Right renal pelvis (tissue), 4 donors: ENCODE measurements at places on chromosomes 4 and X. TPM values are rescaled to one million over a fixed set of nuclear protein-coding genes. Genes with fewer than 3 reads are reported as not detected.

The PROM1 gene
- 42.0 TPM for polyA plus RNA-seq

GRCh38 chr4:41461780-41462307, 76.1 kb upstream of the LIMCH1 start:
- no peak for DNase-seq

DNA sequence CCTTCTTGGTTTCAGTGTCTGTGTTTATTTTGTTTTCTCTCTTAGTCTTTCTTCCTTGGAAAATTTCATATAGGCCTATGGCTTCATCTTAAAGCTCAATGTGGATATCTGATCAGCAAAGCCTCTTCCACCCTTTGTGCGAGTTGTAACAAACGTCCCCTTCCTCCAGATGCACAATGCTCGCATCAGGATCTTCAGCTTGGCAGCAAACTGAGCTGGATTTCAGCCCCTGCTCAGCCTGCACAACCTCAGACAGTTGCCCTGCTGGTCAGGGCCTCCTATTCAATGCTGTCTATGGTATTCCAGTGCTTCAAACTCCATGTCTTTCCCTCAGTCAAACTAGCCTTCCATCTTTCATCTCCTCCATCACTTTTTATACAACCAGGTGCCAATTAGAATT, 309.4 kb downstream of the ARHGAP24 start:
- DNase-seq: no peak

DNA sequence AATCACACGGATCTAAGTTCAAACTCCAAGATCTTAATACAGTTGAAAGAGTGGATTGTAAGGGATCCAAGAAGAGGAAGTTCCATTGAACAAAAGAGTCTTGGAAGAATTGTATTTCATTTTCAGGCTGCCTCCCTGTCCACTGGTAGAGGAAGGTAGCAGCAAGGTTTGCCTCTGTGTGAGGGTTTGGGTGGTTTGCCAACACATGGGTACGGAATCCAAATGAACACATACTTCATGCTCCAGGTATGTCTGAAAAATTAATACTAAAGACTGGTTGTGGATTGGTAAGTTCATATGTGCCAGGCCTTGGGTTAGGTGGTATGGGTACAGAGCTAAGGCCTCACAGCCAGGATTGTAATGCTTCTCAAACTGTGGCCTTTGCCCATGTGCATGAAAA, 523.6 kb upstream of the BOD1L1 start:
- DNase-seq: no peak

- DNase-seq: no peak
These were observed 44.3 kb downstream of the CD40LG start for GRCh38 chrX:136692271-136692670.

- no peak for DNase-seq
These were observed 22.4 kb upstream of the MGST2 start for GRCh38 chr4:139643042-139643895.

The GAGE12F gene
- polyA plus RNA-seq: not detected

The SOWAHB gene
- 5.5 TPM for polyA plus RNA-seq

GRCh38 chr4:52750819-52751486, at the start of gene ERVMER34-1:
Gene ERVMER34-1, minus strand, starts transcription at chr4:52751425. Its CDS starts 5,905 bp downstream, at chr4:52745520.
- DNase-seq: peak; percentile 9

DNA sequence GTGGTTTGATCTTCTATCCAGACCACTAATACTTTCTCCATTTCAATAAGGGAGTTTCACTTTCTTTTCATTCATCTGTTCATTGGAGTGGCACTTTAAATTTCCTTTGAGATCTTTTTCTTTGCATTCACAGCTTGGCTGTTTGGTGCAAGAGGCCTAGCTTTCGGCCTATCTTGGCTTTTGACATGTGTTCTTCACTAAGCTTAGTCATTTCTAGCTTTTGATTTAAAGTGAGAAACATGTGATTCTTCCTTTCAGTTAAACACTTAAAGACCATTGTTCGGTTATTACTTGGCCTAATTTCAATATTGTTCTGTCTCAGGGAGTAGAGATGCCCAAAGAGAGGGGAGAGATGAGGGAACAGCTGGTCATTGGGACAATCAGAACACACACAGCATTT, 24.3 kb downstream of the CXCL13 start:
- DNase-seq: no peak

DNA sequence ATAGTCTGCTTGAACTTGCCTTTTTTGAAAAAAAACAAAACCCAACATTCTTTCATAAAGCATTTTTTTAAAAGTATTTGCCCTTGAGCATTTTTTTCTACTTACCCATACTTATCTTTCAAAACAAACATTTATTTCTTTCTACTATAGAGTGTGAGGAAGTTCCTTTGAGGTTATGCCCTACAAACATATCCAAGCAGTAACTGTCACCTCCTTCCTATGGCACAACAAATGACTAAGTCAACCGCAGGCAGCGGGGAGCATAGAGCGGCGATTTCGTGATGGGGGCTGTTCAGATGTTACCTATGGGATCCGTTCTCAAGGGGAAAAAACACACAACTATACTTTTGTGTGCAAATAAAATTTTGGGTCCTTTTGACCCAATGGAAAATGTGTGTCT, 19.4 kb downstream of the SPRY1 start:
- DNase-seq: no peak

DNA sequence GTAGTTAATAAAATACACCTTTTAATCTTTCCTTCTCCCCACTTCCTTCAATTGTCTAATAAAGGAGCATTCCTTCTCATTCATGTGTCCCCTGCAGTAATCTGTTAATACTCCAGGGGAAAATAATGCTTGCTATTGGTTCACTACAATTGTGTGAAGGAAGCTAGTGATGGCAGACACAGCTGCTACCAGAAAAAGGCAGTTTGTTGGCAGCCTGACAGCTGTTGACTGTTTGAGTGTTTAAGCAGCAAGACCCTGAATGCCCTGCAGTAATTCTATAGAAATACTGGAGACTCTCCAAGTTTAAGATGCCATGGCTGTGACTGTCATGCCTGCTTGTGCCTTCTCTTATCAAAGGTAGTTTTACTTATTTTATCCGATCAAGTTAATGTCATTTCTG, 359.5 kb downstream of the C4orf33 start:
- DNase-seq: no peak

GRCh38 chrX:54182194-54182863, 725 bp downstream of the FAM120C start:
- no peak for DNase-seq

DNA sequence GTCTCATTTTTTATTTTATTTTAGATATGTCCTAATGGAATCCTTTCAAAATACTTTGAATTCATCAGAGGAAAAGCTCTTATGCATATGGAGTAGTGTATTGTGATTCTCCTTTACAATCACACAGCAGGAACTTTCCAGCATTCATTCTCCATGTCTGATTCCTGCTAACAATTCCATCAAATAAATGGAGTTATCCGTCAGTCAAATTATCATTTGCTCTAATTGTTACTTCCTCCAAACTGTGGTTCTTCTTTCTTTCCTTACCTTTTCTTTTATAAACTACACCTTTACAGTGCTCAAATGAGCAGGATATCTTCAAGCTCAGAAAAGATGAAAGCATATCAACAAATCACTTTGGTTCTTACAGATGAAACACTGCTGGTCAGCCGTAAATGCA, 80.4 kb downstream of the EPHA5 start:
- no peak for DNase-seq

- DNase-seq: no peak
These were observed 247.9 kb downstream of the PPP1R2C start for GRCh38 chrX:42530027-42530426.

GRCh38 chr4:94826206-94826605, 68.5 kb downstream of the BMPR1B start:
- DNase-seq: no peak

DNA sequence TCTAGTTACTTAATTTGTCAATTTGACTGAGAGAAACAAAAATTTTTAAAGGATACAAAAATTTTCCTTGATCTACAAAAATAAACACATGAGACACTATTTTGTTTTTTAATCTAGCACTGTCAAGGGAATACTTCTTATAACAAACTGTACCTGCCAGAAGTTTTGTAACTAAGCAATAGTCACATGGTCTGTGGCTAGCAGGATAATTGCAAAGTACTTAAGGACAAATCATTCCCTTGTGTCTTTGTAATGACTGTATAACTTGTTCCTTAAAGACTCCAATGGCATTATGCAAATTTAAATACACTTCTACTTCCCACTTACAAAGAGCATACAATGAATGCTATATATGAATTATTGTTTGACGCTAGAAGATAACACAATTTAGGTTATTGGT, 25.1 kb upstream of the ANK2 start:
- DNase-seq: no peak

GRCh38 chrX:83759872-83760271, 101.1 kb upstream of the CYLC1 start:
- no peak for DNase-seq

- DNase-seq: no peak
These were observed 174.2 kb upstream of the ETNPPL start for GRCh38 chr4:108937066-108937465.

The PCDH11X gene
- 0.16 TPM for polyA plus RNA-seq

GRCh38 chr4:53705151-53705764, 114.0 kb upstream of the LNX1 start:
- no peak for DNase-seq

The FHDC1 gene
- 4.9 TPM for polyA plus RNA-seq

- DNase-seq: no peak
These were observed 25.0 kb upstream of the UBA6 start for GRCh38 chr4:67725981-67726380.

DNA sequence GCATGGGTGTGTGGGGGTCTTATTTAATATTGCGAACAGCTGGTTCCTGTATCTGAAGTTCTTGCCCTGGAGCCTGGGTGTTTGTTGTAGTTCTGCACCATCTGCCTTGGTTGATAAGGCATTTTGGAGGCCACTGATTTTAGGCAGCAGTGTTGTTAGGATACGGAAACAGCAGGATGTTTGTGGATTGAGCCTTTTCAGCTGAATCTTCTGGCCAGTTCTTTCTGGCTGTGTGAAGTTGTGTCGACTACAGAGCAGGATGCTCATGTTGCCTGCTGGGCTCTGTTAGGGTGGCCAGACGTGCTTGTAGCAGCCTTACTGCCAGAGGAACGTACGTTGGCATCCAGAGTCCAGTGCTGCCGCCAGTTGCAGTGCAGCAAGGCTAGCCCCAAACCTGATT, 134.2 kb downstream of the PTTG2 start:
- DNase-seq: no peak

The CENPVL3 gene
- 1.7 TPM for polyA plus RNA-seq

DNA sequence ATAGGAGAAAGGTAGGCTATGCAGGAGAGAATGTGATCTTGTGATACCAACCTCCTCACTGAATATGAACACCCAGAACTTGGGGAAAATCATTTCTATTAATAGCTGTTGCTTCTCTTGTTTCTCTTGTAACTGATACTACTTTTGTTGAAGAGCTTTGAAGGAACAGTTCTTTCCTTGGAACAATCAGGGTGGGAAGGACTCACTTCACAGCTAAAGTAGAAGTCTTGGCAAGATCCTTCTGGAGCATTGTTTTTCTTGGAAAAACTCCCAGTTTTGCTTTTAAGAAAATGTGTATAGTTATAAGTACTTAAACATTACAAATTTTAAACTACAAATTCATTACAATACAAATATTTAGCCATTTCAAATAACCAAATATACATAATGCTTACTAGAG, 19.1 kb upstream of the XK start:
- DNase-seq: no peak

DNA sequence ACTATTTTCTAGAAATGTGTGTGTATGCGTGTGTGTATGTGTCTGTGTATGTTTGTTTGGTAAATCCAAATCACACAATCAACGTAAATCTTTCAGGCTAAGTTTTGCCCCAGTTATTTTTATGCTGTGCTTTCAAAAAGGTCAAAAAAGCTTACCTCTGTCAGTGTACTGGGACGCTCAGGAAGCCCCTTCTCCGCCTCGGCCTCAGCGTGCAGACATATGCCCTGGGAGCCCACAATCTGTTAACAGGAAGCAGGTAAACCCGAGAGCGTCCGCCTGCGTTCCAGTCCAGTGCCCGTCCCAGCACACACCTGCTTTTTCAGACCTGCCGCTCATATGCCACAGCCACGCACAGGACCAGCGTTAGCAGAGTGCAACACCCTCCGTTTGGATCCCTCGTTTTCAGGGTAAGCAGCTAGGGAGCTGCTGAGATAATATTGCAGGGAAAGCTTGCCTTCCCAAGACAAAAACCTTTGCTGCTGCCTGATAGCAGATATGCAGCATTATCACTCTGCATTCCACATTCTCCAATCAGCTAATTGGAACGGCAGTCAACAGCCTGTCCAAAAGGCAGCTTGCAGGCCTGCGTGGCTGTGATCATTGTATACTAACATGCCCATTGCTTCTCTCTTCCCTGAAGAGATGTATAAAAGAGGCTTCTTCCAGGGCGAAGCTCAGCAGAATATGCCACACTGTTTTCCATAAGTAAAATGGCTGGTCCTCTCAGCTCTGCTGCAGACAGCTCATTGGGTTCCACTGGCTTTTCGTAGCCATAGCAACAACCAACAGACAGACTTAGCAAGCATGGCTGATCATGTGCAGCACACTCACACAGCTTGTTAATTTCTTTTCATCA, at the start of gene SORBS2:
SORBS2 (minus strand) TSS at position 686 of the 856 bp plus-strand sequence. CDS start 121,623 bp downstream, outside the sequence.
- peak; percentile 62 for DNase-seq

DNA sequence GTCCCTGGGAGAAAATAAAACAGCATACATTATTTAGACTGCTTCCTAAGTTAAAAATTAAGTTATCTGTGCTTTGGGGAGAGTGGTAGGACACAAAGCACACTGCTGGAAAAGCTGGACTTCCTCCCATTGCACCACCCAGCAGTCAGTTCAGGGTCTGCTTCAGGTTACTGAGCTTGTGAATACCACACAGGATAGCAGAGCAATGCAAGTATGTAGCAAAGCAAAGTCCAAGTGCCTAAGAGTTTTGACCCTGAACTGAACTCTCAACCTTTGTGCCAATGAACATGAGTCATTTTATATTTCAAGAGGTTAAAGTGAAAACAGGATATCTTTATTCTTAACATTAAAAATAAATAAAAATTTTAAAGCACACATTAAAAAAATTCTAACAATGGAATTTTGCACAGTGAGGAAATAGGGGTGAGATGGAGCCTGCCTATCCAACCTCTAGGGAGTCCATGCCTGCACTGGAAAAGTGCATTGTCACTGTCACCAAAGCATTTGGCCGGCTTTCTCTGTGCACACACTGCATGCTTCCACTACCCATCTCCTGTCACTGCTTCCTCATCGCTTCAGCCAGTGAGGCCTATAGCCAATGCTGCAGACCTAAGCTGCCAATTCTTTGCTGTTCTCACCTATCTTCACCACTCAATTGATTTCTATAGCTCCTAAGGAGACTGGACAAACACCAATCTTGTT, 50.9 kb downstream of the ABCG2 start:
- no peak for DNase-seq

- no peak for DNase-seq
These were observed 27.1 kb upstream of the SLC25A6 start for GRCh38 chrX:1418901-1419544.

DNA sequence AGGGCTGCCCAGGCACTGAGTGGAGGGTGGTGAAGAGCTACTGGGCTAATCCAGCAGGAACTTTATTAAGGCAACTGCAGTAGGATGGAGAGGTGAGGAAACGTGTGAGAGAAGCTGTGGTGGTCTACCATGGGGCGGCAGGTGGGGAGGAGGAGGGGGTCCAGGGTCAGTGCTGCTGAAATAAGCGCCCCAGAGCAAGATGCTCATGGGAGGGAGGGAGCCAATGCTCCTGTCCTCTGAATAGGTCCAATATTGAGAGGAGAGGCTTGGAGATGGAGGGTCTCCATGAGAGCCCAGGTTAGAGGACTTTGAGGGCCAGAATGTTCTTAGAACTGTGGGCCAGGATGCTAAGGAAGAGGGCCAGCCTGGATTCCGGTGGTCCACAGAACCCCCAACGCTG, 35.2 kb downstream of the EVC start:
- no peak for DNase-seq

The SPARCL1 gene
- polyA plus RNA-seq: 11.1 TPM

- DNase-seq: no peak
These were observed 49.5 kb downstream of the DCLK2 start for GRCh38 chr4:150127757-150128156.
